ELR (cell line): ENCODE measurements at places on chromosomes 2 and 18.
A peak's percentile ranks its signal among the peaks of the same experiment; 100 is the strongest.

DNA sequence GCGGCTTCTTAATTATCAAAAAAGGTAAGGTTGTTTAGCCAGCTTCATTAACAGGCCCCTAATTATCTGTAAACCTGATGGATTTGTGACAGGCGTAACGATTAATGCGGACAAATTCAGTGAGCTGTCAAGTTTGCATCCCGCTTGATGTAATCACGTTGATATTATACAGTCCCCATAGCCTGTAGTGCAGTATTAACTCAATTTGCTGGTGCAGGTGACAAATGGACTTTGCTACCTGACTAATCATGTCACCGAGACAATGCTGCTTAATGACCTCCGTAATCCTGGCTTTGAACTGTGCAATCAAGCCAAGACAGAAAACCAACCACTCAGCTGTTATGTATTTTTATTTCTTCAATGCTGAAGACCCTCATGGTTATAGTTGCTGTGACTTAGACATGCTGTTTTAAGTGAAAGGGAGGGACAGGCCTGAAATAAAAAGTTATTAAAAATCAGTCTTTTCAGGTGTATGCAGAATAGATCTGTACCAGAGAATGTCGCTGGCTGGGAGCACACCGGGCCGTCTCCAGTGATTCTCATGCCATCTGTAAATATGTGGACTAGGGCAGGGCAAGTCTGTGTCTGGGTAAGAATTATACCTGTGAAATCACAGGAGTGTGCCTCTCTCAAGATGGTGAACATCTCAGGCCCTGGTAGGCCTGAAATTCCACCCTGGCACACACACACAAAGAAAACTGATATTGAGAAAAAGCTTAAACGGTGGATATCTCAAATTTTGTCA lies 4.3 kb downstream of the TSHZ1 start:
- no peak for DNase-seq

- no peak for DNase-seq
Observed at GRCh38 chr2:197502685-197503084, 2.5 kb downstream of the HSPE1 start.

- DNase-seq: peak; percentile 57
Observed at GRCh38 chr2:15675456-15676195, 84.0 kb downstream of the DDX1 start.

GRCh38 chr2:133885847-133886246 lies 317.6 kb upstream of the NCKAP5 start:
- peak; percentile 74 for DNase-seq

GRCh38 chr18:69585696-69586095 lies 185.0 kb downstream of the DOK6 start:
- no peak for DNase-seq

- peak; percentile 70 for DNase-seq
Observed at GRCh38 chr2:13572466-13572865, 855.7 kb downstream of the TRIB2 start.

- peak; percentile 44 for DNase-seq
Observed at GRCh38 chr2:26758790-26759321, 5.2 kb upstream of the SLC35F6 start.

DNA sequence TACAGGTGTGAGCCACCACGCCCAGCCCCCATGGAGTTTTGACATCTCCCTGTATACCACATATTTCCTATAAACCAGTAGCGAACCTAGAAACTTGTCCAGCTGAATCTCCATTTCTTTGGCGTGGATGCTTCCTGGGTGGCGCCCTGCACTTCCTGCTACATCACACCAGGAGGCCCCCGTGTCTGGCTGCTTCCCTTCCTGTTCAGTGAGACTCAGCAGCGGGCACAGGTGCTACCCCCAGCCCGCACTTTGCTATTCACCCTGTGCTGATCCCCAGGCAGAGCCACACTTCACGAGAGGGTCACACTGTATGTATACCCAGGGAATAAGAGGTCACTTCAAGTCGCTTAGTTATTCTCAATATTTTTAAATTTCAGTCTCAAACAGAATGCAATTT lies 35.0 kb downstream of the CYP27C1 start:
- DNase-seq: peak; percentile 15

GRCh38 chr2:161571051-161571429 lies 53.2 kb upstream of the SLC4A10 start:
- no peak for DNase-seq

- peak; percentile 61 for DNase-seq
Observed at GRCh38 chr2:10135296-10136089, 13.0 kb downstream of the RRM2 start.

DNA sequence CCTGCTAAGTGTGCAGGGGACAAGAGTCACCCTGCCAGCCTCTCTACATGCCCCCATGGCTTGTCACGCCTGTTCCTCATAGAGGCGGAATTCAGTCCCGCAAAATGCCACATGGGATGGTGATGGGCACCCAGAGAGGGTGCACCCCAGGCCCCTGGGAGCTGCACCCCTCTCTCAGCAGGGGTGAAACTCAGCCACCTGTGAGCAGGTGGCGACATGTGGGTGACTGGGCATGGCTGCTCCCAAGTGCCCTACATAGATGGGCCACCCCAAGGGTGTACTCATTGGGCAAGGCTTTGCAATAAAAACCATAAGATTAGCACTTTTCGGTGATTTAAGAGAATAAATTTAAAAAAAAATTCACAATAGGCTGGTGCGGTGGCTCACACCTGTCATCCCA lies 6.3 kb downstream of the HS6ST1 start:
- no peak for DNase-seq

GRCh38 chr2:2083113-2083758 lies 247.8 kb downstream of the MYT1L start:
- DNase-seq: no peak

DNA sequence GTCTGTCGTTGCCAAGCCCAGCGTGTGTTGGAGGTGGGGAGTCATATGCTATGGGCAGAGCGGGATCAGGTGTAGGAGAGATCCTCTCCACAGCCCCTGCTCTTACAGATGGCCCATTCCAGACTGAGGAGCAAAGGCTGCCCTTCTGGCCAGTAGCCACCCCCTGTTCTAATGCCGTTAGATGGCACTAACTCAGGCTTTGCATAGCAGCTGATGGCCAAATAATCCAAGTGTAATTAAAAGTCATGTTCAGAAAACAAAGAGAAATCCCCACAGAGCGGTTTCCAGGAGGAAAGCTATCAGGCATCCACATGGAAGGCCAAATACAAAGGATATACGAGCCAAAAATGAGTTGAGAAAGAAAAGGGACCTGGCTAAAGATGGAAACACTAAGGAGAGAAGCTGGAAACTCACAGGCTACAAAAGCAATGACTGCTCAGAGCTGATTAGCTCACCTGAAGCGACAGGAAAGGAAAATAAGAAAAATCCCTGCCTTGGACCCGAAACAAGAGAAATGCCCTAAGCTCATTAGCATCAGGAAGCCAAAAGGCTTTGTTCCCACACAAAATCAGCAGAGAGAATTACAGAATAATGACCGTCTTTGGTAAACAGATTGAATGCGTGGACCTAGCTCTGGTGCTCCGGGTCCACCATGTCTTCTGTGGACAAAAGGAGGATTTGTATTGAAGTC lies 1002.4 kb upstream of the KLHL29 start:
- no peak for DNase-seq

DNA sequence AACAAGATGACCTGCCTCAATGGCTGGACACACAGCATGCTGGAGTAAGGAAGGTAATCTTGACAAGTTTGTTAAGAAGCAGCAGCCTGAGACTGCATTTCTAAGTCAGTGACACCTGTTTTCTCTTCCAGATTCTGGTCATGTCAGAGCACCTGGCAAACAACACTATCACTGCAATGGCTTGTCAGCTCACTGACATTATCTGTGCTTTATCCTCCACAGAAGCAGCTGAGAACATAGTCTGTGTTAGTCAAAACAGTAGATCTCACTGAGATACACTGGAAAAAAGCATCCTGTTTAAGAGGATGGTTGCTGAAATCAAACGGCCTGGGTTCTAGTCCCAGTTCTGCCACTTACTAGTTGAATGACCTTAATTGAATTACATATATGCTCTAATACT lies 355.2 kb downstream of the RIT2 start:
- no peak for DNase-seq

- DNase-seq: no peak
Observed at GRCh38 chr2:218815244-218815637, 16.4 kb downstream of the PRKAG3 start.

- DNase-seq: no peak
Observed at GRCh38 chr2:64371727-64372126, 82.2 kb upstream of the LGALSL start.

GRCh38 chr18:59835605-59836379 lies 64.0 kb upstream of the PMAIP1 start:
- DNase-seq: peak; percentile 37

GRCh38 chr18:62721839-62722795 lies 6.8 kb downstream of the PHLPP1 start:
- DNase-seq: no peak

DNA sequence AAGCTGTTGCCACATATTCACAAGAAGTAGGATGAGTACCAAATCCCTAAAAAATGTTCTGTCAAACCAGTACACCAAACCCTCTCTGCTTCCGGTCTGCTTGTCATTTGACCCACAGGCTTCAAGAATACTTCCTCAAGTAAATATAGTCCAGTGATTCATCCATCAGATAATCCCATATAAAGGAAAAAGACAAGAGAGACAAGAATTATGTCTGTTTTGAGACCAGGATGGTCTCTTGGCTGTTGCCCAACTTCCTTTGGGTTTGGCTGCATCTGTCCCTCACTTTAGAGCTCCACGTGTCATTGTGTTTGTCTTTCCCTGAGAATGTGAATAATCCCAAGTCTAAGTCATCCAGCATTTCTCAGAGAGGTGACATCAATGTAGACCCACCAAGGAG lies 91.5 kb upstream of the NRP2 start:
- peak; percentile 10 for DNase-seq

- peak; percentile 76 for DNase-seq
Observed at GRCh38 chr2:229713371-229714079, 830 bp downstream of the DNER start.

DNA sequence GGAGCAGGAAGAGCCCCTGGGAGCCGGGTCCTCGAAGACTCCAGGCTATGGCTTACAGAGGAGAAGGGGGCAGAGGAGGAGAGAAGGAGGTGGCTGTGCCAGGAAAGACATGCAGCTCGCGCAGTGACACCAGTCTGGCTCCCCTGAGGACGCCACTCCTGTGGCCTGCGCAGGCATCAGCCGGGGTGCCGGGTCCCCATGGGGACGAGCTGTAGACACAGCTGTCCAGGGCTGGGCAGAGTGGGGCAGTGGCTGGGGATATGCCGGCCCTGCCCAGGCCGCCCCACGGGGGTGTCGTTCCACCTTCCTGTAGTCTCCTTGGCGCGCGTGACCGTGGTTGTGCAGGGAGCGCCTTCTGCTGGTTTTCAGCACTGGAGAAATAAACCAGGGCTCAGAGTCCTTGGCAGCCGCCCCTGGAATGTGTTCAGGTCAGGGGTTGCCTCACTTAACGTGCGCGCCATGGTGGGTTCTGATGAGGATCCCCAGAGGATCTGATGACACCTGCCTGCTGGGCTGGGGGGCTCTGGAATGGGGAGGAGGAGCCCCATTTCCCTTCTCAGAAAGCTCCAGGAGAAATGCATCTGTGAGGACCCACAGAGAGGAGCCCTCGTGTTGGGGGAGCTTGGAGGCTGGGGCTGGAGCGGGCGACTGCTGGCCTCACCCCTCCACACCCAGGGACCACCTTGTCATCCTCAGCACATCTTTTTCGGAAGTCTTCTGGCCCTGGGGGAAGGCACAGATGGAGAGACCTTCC lies 26.7 kb downstream of the RAMP1 start:
- no peak for DNase-seq

- no peak for DNase-seq
Observed at GRCh38 chr2:171238946-171239345, 78.3 kb upstream of the TLK1 start.

DNA sequence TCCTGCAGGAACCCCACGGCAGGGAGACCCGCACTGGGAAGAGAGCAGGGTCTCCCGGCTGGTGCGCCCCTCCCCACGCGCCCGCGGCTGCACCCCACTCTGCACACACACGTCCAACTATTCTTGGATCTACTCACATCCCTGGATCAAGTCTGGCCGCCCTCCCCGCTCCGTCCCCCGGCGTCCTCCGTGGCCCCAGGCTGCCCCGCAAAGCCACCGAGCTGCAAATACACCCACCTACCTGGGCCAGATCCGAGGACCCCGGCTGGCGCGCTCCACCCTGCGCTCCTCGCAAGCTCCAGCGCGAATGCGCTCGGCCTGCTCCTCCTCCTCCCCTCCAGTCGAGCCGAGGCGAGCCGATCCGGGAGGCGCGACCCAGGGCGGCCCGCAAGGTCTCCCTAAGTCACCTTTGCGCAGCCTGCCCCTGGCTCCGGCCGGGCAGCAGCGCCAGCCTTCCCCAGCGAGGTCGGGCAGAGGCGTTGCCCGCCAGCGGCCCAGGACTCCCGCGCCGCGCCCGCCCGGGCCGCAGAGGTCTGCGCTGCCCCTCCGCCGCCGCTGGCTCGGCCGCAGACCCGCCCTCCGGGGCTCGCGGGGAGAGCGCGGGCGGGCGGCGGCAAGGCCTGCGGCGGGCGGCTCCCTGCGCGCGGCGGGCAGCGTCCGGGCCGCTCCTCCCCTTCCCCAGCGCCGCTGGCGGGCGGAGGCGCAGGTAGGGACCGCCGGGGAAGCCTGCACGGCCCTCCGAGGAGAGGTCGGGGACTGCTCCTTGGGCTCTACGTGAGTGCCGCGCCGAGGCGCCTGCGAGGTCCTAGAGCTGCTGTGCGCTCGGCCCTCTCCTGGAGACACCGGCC lies 126.0 kb downstream of the OSBPL1A start:
- peak; percentile 82 for DNase-seq

- peak; percentile 74 for DNase-seq
Observed at GRCh38 chr2:11097038-11097720, 58.1 kb upstream of the SLC66A3 start.

DNA sequence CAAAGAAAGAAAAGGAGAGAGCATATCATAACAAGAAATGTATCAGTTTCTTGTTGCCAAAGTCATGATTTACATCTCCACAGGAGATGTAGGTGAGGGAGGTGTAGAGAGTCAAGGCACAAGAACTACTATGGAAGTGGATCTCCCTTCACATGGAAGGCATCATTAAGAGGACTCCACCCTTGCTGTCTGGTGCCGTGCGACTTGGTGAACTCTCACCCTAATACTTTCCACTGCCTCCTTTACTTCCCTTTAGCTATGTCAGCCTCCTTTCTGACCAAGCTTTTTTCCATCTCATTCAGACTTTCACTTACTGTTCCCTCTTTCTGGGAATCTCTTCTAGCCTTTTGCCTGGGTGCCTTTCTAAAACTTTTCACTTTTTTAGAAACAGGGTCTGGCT lies 490.0 kb downstream of the THSD7B start:
- DNase-seq: no peak
